ENCODE measurements at places on chromosomes 3 and 15. TPM values are rescaled to one million over a fixed set of nuclear protein-coding genes. Genes with fewer than 3 reads are reported as not detected.

LMAN1L gene
- total RNA-seq = not detected

NAA50 gene
- 149 TPM for total RNA-seq

SLC24A5 gene
- 0.11 TPM for total RNA-seq

GABRA5 gene
- total RNA-seq = 18.6 TPM

ALDH1L1 gene
- total RNA-seq = 0.28 TPM

LMOD3 gene
- total RNA-seq = not detected

SEMA5B gene
- 22.4 TPM for total RNA-seq

BSN gene
- 1.1 TPM for total RNA-seq

HESX1 gene
- 3.0 TPM for total RNA-seq

BNC1 gene
- total RNA-seq = not detected

ZBTB47 gene
- total RNA-seq = 5.1 TPM

CLDN16 gene
- total RNA-seq = 0.96 TPM

DNAJC17 gene
- 34.6 TPM for total RNA-seq

ACAN gene
- 0.33 TPM for total RNA-seq

INSYN1 gene
- 5.1 TPM for total RNA-seq

FOXL2NB gene
- 3.9 TPM for total RNA-seq

PRICKLE2 gene
- 1.7 TPM for total RNA-seq

STRA6 gene
- total RNA-seq = 10.3 TPM

CCR8 gene
- total RNA-seq = not detected
